Activated naive CD4-positive, alpha-beta T cell treated with anti-CD3 and anti-CD28 coated beads, Interleukin-2, amount 50 U/mL, for 72 hours (primary cell): ENCODE measurements at places on chromosomes 12 and 14. TPM values are rescaled to one million over a fixed set of nuclear protein-coding genes. Genes with fewer than 3 reads are reported as not detected.
A peak's percentile ranks its signal among the peaks of the same experiment; 100 is the strongest.

The P2RX7 gene
- total RNA-seq, result 1.2 TPM

DNA sequence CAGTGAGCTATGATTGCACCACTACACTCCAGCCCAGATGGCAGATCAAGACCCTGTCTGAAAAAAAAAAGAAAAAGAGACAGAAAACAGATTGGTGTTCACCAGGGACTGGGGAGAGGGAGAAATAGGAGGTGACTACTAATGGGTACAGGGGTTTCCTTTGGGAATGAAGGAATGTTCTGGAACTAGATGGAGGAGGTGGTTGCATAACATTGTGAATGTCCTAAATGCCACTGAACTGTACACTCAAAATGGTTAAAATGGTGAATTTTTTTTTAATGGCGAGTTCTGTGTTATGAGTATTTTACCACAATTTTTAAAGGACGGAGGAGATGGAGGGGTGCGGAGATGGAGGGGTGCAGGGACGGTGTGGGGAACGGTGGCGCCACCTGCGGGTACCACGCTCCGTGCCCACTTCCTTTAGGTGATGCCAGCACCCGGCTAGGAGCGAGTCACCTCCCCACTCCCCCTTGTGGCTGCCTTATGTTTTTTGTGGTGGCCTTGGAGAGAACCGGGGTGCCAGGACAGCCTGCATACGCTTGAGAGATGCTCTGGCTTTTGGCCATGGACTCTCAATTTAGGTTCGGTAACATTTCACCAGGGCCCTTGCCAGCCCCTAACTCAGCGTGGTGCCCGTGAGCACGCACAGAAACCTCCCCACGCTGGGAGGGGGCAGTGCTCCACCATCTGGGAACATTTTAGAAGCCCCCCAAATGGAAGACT is 16.1 kb downstream of the UBC start:
- peak; percentile 72 for DNase-seq

The STAC3 gene
- 2.8 TPM for total RNA-seq

- DNase-seq, result no peak
Observed at GRCh38 chr12:64083285-64084210, 138.5 kb downstream of the KICS2 start.

GRCh38 chr12:45913631-45914030 is 76.7 kb downstream of the SCAF11 start:
- no peak for DNase-seq

GRCh38 chr12:107109726-107110719 is 16.7 kb upstream of the CRY1 start:
- DNase-seq, result no peak

GRCh38 chr12:79337662-79338290 is 353.0 kb downstream of the PAWR start:
- no peak for DNase-seq

DNA sequence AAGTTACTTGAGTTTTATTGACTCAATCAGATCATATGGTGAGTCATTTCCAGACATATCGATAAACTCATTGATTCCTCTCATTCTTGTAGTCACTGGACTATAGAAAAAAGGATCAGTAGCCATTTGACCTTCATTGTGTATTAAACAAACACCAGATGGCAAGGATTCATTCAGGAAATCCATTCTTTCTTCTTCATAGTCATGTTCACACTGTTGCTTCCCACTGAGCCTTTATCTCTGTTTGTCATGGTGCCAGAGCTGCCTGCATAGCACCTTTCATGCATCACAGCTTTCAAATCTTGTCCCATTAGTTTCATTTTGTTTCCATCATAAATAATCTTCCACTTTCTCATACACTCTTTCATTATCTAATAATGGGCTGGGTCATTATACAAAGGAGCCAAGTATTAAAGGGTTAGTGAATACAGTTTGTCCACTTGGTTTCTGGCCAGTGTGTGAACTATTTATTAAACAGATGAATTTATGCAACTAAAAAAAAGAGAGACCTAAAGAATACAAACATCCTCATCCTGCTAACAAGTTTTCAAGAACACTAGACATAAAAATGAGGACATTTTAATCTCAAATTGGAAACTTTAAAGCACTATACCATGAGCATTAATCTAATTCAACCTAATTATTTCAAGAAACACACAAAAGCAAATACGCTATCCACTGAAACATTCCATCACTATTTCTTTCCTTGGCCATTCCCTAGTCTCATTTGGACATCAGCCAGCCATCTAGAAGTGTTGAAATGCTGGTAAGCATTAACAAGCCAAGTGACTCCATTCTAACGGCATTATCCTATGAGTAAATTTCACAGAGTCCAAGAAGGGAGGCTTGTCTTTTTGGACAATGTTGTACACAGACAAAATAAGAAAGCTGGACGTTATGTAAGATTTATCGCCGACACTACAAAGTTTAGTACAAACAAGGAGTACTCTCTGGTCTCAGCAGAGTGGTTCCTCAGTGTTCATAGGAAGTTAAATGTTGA is 476.5 kb downstream of the FOXG1 start:
- DNase-seq, result no peak

DNA sequence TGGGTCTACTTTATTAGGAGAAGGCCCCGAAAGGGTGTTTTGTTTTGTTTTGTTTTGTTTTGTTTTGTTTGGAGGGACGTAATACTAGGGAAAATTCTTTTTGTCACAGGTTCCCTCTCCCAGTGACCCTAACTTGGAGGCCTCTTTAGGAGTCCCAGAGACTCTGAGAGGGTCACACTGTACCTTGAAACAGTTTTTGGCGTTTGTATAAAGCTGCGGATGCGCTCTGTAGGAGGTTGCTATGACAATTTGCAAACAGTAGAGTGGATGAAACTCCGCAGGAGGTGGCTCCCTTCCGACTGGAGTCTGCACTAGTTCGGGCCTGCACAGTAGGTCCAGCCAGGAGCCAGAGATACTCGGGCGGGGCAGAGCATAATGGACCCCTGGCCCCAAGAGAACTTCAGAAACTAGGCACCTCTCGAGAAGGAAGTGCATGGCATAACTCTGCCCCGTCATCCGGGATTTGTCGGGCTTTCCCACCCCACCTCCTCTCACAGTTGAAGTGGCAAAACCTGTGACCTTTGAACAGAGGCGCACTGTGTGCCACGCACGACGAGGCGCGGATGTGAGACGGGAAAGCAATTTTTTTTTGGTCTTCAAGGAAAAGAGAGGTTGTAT is 1.3 kb upstream of the DYRK2 start:
- DNase-seq, result no peak

- peak; percentile 9 for DNase-seq
Observed at GRCh38 chr12:25959071-25959961, 834 bp downstream of the RASSF8 start.

DNA sequence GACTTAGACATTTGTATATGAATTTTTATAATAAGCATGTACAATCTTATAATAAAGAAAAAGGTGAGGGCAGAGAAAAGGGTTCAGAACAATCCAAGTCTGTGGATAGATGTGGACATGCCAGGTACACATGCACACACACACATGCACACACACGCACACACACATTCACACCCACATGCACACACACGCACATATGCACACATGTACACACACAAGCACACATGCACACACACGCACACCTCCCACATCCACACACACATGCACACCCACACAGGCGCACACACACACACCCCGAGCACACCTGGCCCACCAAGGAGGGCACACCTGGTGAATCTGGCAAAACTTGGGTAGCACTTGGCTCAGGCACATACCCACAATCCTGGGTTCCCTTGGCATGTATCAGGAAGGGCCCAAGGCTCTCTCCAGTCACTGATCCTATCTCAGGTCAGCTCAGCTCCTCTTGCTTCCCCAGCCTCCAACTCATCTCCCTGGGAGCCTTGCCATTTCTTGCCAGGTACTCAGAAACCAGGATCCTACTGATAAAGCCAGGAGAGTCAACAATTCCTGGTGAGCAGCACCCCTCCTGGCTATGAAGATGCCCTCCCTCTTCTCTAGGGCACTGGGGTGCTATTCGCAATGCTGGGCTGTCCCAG is 18.6 kb upstream of the TMEM106C start:
- no peak for DNase-seq

The INSM2 gene
- total RNA-seq, result 0.08 TPM

DNA sequence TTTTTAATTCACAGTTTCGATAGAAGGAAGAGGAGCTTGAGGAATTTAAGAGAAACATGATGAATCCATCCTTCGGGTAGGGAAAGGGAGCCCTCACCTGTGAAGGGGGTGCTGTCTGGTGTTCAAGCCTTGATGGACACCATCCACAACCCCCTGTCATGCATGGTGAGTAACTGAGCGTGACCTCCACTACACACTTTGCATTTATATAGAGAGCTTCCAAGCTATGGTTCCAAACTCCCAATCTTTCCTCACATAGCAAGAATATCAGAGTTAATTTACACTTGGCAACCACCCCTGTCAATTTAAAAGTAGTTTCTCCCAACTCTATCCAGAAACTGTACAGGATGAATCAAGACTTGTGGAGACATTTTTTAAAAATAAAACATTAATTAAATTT is 13.1 kb upstream of the NID2 start:
- DNase-seq, result no peak

- no peak for DNase-seq
Observed at GRCh38 chr14:39320318-39320717, 86.6 kb downstream of the MIA2 start.

The RAD9B gene
- total RNA-seq, result 1.9 TPM

- DNase-seq, result no peak
Observed at GRCh38 chr14:20789230-20789813, 8.3 kb downstream of the RNASE6 start.

GRCh38 chr12:129001826-129002225 is 148.5 kb downstream of the GLT1D1 start:
- DNase-seq, result no peak

- no peak for DNase-seq
Observed at GRCh38 chr14:74015176-74015575, 3.9 kb downstream of the ENTPD5 start.

DNA sequence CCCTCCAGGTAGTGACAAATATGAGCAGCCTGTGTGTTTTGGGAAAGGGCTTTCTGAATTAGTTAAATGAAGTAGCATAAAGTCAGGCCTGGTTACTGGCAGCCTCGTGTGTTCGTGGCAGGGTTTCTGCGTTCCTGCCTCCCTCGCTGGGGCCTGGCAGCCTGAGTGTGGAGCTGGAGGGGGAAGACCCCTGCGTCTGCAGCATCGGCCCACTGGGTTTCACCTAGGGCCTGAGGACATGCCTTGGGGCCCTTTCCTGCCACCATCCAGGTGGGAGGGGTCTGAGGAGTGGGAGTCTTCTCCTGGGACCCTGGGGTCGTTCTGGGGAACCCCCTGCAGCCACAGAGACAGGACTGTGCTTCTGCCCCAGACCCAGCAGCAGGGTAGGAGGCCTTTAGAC is 20.4 kb upstream of the AMN start:
- DNase-seq, result no peak

- DNase-seq, result no peak
Observed at GRCh38 chr12:12097891-12098690, 27.4 kb downstream of the BCL2L14 start.

DNA sequence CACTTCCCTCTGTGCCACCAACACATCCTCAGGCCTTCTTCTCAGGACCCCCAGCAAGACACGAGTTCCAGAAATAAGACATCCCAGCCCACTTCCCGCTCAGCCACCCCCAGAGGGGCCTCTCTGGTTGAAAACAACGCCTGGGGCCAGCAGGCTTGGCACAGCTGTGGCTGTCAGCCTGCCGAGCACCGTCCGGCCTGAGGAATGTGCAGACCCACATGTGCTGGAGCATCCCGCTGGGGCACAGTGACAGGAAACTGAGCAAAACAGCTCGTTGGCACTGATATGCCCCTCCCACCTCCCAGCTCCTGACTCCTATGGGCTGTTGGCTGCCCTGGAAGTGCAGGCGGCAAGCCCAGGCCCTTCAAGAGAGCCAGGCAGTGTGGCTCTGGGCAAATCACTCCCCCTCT is 1.4 kb downstream of the SYNE3 start:
- DNase-seq, result no peak

GRCh38 chr14:67410313-67410712 is 1.7 kb downstream of the PLEK2 start:
- DNase-seq, result no peak

GRCh38 chr12:21921436-21921835 is 19.8 kb downstream of the ABCC9 start:
- no peak for DNase-seq

- DNase-seq, result no peak
Observed at GRCh38 chr12:122081697-122082221, 3.2 kb downstream of the MLXIP start.

The PROX2 gene
- 0.23 TPM for total RNA-seq

DNA sequence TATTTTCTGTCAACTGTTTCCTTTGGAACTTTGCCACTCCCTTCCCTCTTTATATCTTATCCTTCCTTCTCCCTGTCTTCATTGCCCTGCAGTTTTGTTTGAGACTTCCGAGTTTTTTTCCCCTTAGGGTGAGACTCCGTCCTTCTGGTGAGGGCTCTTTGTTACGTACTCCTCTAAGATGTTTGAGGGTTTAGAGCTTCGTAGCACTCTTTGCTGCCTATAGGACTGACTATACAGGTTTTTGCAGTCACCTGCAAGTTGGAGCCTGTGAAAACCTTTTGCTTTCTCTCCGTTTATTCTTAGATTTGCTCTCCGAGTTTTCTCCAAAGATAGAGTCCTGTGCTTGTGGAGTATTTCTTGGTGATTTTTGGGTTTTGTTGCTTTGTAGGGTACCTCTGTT is 41.7 kb upstream of the MYRFL start:
- DNase-seq, result no peak

GRCh38 chr12:122836027-122836921 is 1.0 kb downstream of the HIP1R start:
- peak; percentile 46 for DNase-seq

GRCh38 chr14:41749429-41749828 is 142.8 kb downstream of the LRFN5 start:
- no peak for DNase-seq

- peak; percentile 69 for DNase-seq
Observed at GRCh38 chr12:121005346-121005815, 10.9 kb downstream of the C12orf43 start.

DNA sequence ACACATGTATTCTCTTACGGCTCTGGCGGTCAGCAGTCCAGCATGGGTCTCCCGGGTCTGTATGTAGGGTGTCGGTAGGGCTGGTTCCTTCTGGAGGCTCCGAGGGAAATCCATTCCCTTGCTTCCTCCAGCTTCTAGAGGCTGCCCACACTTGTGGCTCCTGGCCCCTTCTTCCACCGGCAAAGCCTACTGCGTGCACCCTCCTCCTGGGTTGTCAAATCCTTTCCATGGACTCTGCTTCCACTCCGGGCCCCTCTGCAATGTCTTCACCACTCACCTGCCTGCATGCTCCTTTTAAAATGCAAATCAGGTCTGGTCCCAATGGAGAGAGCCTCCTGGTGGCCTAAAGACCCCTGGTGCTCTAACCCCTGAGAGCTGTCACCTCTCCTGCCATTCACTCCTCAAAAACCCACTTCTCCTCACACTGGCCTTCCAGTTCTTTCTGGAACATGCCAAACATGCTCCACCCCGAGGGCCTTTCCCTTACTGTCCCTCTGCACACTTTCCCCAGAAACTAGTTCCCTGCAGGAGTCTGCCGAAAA is 108.5 kb downstream of the DICER1 start:
- no peak for DNase-seq

DNA sequence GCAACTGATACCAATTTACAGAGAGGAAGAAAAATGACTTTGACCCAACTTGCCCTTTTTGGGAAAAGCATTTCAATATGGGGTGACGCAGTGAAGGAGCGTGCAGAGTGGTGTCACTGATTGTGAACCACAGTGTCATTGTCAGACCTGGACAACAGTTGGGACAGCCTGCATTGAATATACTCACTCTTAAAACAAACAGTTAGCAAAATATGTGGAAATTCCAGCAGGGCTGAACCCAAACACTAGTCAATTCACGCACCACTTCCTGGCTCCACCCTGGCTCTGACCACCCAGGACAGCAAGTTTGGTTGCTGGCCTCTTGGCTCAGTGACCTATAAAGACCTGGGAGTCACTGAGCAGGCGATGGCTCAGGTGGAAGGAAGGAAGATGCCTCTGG is 61.3 kb downstream of the NOS1 start:
- no peak for DNase-seq

The PDE3A gene
- total RNA-seq, result not detected
